AG09319 (cell line): ENCODE measurements at places on chromosomes 11 and 22.

DNA sequence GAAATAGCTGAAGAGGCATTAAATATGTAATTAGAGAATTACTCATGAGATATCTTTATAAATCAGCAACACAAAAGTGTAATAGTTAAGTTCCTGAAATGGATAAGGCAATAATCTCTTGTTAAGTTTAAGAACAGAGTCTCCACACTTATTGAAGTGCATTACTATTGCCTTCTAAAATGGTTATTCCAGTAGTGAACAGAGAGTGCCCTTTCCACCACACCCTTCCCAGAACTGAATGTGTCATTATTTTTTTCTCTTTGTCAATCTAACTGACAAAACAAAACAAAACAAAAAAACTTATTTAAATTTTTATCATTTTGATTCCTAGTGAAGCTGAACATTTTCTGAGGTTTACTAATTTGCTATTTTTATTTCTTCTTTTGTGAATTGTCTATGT, 9.2 kb upstream of the PRRG4 start:
- no peak for DNase-seq

- DNase-seq, result no peak
Observed at GRCh38 chr22:31730344-31730711, 19.6 kb downstream of the PRR14L start.

DNA sequence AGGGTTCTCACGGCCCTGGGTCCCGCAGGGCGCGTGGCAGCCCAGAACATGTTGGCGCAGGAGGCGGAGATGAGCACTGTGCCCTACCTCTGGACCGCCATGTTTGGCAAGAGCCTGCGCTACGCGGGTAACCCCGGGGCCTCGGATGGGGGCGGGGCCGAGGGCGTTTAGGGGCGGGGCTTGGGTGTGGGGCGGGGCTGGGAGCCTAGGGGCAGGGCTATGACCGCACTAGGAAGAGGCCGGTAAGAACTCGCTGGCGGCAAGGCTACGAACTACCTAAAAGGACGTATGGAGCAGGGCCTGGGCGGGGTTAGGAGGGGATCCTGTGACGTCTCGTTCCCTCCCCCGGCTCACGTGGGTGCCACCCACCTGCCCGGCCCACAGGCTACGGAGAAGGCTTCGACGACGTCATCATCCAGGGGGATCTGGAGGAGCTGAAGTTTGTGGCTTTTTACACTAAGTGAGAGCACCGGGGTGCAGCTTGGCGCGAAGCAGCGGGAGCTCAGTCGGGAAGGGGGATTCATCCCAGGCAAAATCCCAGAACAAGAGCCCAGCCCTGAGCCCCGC, 2.8 kb upstream of the LZTR1 start:
- no peak for DNase-seq

- DNase-seq, result no peak
Observed at GRCh38 chr11:86641537-86642261, 30.7 kb downstream of the ME3 start.

GRCh38 chr11:134950692-134951304, 538.8 kb upstream of the B3GAT1 start:
- DNase-seq, result no peak

- DNase-seq, result peak; percentile 72
Observed at GRCh38 chr22:20456064-20456721, 18.6 kb upstream of the SCARF2 start.

GRCh38 chr22:37151401-37151800, 1.7 kb upstream of the IL2RB start:
- no peak for DNase-seq

GRCh38 chr11:8338138-8338537, 74.5 kb upstream of the LMO1 start:
- no peak for DNase-seq

GRCh38 chr22:37420686-37421467, 6.4 kb downstream of the ELFN2 start:
- no peak for DNase-seq

DNA sequence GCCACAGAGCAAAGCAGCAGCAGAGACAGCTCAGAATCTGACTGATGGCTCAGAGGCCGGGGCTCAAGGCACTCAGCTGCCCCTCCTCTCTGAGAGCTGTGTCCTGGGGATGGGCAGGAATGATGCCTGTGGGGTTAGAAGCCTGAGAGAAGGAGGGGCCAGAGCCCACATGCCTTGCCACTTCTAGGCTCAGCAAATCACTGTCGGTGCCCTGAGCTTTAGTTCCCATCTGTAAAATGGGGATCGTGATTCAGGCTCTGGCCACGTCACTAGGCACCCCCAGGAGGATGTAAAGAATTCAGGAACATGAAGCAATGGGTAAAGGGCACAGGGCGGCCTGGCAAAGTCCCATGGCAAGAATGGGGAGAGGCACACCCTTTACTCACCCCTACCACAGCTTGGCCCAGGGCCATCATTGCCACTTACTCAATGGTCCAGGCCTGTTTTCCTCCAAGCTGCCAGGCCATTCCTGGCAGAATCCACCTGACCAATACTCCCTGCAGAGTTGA, 3.4 kb upstream of the CDC42EP2 start:
- DNase-seq, result no peak

- no peak for DNase-seq
Observed at GRCh38 chr11:75149766-75150465, 991 bp upstream of the SLCO2B1 start.

- DNase-seq, result no peak
Observed at GRCh38 chr11:20910733-20911132, 241.3 kb downstream of the NELL1 start.

DNA sequence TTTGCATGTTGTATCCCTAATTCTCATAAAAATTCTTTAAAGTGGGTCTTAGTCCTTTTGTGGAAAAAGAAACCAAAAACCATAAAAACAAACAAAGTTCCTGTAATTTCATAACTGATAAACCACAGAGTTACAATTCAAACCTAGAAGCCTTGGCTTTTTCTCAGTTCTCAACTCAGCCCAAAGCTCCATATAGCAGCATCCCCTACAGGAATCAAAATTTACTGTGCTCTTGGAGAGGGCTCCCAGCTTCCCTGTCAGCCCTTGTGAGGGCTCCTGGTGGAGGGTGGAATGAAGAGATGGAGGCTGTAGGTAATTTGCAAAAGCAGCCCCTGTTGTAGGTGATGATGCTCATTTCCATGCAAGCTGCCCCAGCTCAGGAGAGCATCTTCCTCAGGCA, 506.1 kb upstream of the KIRREL3 start:
- no peak for DNase-seq

DNA sequence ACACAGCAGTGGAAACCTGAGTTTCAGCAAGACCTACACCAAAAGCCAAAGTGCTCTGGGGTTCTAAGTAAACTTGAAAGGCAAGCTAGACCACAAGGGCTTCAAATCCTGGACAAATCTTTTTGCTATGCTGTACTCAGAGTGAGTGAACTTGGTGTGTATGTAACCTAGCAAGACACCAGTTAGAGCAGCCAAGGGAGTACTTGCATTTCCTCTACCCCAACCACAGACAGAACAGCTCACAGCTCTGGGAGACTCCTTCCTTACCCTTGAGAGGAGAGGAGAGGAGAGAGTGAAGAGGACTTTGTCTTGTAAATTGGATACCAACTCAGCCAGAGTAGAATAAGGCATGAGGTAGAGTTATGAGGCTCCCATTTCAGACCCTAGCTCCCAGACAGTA, 71.4 kb downstream of the CTSC start:
- no peak for DNase-seq

GRCh38 chr22:43826142-43827002, 14.3 kb upstream of the EFCAB6 start:
- no peak for DNase-seq

GRCh38 chr11:75583718-75584658, 21.9 kb downstream of the SERPINH1 start:
- DNase-seq, result no peak

GRCh38 chr22:31173386-31174145, 13.6 kb downstream of the RNF185 start:
- DNase-seq, result no peak

GRCh38 chr11:118857385-118857784, 26.3 kb upstream of the CXCR5 start:
- no peak for DNase-seq

DNA sequence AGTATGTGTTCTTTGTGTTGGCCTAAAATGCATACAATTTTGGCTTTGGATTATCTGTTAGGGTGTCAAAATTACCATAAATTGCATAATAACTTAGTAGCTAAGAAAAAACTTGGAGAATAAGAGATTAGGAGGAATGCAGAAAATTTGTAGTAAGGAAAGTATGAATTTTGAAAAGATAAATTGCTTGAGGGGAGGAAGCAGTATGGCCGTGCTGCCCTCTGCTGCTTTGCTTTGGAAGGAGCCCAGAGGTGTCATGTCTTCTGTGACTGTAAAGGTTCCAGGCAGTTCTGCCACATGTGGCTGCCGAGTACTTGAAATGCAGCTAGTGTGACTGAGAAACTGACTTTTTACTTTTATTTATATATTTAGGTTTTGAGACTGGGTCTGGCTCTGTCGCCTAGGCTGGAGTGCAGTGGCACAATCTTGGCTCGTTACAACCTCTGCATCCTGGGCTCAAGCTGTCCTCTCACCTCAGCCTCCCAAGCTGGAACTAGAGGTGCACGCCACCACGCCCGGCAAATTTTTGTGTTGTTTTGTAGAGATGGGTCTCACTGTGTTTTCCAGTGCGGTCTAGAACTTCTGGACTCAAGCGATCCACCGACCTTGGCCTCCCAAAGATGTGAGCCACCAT, 1.8 kb downstream of the ADSL start:
- no peak for DNase-seq

DNA sequence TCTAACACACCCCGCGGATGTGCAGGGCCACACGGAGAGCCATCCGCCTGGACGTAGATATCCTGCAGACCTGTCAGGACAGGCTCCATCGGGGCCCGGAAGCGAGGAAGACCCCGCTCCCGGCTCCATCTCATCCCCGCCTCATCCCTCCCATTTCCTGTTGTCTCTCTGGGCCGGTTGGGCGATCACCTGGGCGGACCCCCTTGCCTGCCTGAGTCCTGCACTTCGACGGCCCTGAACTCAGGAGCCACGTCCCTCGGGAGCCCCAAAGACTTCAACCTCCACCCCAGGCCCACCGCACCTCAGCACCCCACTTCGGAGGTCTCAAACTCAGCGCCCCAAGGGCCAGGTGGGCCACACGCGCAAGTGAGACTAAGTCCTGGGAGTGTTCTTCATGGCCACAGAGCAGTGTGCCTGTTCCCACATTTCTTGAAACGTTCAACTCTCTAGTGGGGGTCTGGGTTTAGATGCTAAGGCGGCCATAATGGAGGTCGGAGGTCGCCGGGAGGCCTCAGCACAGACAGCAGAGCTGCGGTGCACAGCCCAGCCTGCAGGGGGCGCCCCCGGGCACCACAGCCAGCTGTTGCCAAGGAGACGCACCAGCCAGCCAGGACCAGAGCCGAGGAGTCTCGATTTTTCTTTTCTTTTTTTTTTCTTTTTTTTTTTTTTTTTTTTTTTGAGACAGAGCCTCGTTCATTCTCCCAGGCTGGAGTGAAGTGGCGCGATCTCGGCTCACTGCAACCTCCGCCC, 26.0 kb upstream of the FADD start:
- DNase-seq, result no peak

- no peak for DNase-seq
Observed at GRCh38 chr22:40747361-40747760, 68.1 kb downstream of the MCHR1 start.

DNA sequence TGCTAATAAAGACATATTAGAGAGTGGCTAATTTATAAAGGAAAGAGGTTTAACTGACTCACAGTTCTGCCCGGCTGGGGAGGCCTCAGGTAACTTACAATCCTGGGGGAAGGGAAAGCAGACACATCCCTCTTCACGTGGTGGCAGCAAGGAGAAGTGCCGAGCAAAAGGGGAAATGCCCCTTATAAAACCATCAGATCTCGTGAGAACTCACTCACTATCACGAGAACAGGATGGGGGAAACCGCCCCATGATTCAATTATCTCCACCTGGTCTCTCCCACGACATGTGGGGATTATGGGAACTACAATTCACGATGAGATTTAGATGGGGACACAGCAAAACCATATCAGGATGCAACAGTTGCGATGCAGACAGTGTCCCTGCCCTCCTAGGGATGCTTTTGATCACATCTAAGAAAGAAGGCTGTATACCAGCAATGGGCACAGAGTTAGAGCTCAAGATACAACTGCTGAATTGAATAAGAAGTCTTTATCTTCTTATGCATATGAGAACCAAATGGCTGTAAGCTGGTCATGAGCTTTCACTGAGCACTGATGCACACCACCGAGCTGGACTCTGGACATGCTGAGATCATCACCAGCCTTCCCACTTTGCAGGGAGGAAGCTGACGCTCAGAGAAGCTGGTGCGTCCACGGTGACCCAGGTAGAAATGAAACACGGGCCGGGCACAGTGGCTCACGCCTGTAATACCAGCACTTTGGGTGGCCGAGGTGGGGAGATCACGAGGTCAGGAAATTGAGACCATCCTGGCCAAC, 255.2 kb downstream of the MN1 start:
- DNase-seq, result no peak

- no peak for DNase-seq
Observed at GRCh38 chr22:45529971-45530575, 27.4 kb downstream of the FBLN1 start.

GRCh38 chr11:95066716-95067038, at the start of gene SRSF8:
TSS of gene SRSF8 (plus strand) at chr11:95066919. CDS start at chr11:95067227, 308 bp downstream.
- no peak for DNase-seq

GRCh38 chr11:77359481-77359880, 58.0 kb upstream of the GDPD4 start:
- no peak for DNase-seq

- DNase-seq, result no peak
Observed at GRCh38 chr22:25645964-25646363, 81.5 kb downstream of the GRK3 start.

DNA sequence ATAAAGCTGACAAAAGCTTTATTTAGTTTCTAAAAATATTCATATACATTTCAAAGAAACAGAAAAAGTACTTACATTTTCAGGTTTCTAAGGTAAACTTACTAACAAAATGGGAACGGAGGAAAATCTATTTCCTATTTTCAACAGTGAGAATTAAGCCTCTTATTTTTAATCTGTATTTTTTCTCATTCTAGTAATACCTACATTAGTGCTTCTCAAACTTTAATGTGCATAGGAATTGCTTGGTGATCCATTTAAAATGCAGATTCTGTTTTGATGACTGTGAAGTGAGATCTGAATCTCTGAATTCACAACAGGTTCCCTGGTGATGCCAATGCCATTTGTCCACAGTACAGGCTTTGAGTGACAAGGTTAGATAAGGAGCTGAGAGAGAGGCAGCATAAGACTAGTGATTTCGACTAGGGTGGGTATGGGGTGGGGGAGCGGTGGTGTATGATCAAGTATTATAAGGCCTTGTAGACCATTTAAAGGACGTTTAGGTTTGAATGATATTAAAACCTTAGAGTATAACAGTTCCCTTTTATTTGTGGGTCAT, 402.8 kb downstream of the CNTN5 start:
- no peak for DNase-seq
